ENCODE measurements at places on chromosomes 13 and 19. TPM values are rescaled to one million over a fixed set of nuclear protein-coding genes. Genes with fewer than 3 reads are reported as not detected.
A peak's percentile ranks its signal among the peaks of the same experiment; 100 is the strongest.

CABP5 gene
- not detected for total RNA-seq

- H3K27me3 ChIP-seq, result no peaks in the 10 kb centered on the region
- no peaks in the 10 kb centered on the region for H3K4me1 ChIP-seq
- no peak overlapping the region for H3K4me3 ChIP-seq
- no peak for DNase-seq
- no peak overlapping the region for H3K27ac ChIP-seq
- H3K36me3 ChIP-seq, result no peaks in the 10 kb centered on the region
Observed at GRCh38 chr13:82220641-82221040, 1661.6 kb downstream of the SLITRK1 start.

MAMSTR gene
- 0.84 TPM for total RNA-seq

GRCh38 chr13:45932676-45933075 is 81.1 kb upstream of the SIAH3 start:
- no peak overlapping the region for H3K27ac ChIP-seq
- no peaks in the 10 kb centered on the region for H3K36me3 ChIP-seq
- no peak overlapping the region for H3K4me3 ChIP-seq
- DNase-seq, result no peak

GRCh38 chr19:1259876-1260748 is 9.0 kb upstream of the CIRBP start:
- H3K27me3 ChIP-seq, result no peaks in the 10 kb centered on the region
- DNase-seq, result peak; percentile 24
- H3K4me1 ChIP-seq, result peaks cover 49% of the 10 kb centered on the region
- H3K36me3 ChIP-seq, result peaks cover 17% of the 10 kb centered on the region
- peak overlapping the region; percentile 61 for H3K27ac ChIP-seq
- no peak overlapping the region for H3K4me3 ChIP-seq

DNA sequence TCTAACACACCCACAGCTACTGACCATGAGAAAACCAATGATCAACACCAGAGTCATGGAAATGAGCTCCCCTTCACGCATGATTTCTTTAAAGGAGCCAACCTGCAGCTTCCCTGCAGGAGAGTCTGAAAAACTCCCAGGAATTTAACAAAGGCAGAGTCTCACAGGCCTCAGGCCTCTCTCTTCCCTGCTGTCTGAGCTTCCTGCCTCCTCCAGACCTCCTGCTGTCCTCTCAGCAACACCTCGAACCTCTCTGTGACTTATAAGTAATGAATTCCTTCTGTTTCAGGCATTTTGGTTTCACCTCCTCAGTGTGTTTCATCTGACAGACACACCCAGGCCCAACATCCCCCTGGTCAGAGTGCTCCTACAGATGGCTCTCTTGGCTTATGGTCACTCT is 1044.4 kb downstream of the UQCRFS1 start:
- H3K27me3 ChIP-seq, result no peaks in the 10 kb centered on the region
- no peaks in the 10 kb centered on the region for H3K4me1 ChIP-seq
- H3K27ac ChIP-seq, result no peak overlapping the region
- DNase-seq, result no peak

GRCh38 chr19:17605761-17606589 is 50.5 kb downstream of the COLGALT1 start:
- no peak overlapping the region for H3K27ac ChIP-seq
- H3K27me3 ChIP-seq, result peaks cover 3% of the 10 kb centered on the region
- H3K4me1 ChIP-seq, result no peaks in the 10 kb centered on the region

IRF3 gene
- 79.1 TPM for total RNA-seq

NFKBIB gene
- 25.0 TPM for total RNA-seq

GRCh38 chr19:1370579-1371361 is 12.9 kb upstream of the NDUFS7 start:
- H3K4me3 ChIP-seq, result no peak overlapping the region
- H3K36me3 ChIP-seq, result peaks cover 51% of the 10 kb centered on the region

- H3K27ac ChIP-seq, result no peak overlapping the region
- no peak overlapping the region for H3K4me3 ChIP-seq
- no peaks in the 10 kb centered on the region for H3K36me3 ChIP-seq
- no peaks in the 10 kb centered on the region for H3K4me1 ChIP-seq
Observed at GRCh38 chr13:80055847-80056246, 285.1 kb downstream of the SPRY2 start.

TGDS gene
- 8.7 TPM for total RNA-seq

GRCh38 chr19:23116802-23117571 is at the start of gene ZNF730:
Gene ZNF730, plus strand, starts transcription at chr19:23117025. Its CDS starts 149 bp downstream, at chr19:23117174.
- H3K27ac ChIP-seq, result no peak within 1 kb of the TSS
- peak; percentile 36 for DNase-seq
- no peaks in the 10 kb centered on the region for H3K27me3 ChIP-seq
- H3K4me1 ChIP-seq, result no peaks in the 10 kb centered on the region
